ENCODE measurements at places on chromosomes 2 and 18.

- DNase-seq, result no peak
Observed at GRCh38 chr2:178072000-178072382, 586 bp downstream of the PDE11A start.

DNA sequence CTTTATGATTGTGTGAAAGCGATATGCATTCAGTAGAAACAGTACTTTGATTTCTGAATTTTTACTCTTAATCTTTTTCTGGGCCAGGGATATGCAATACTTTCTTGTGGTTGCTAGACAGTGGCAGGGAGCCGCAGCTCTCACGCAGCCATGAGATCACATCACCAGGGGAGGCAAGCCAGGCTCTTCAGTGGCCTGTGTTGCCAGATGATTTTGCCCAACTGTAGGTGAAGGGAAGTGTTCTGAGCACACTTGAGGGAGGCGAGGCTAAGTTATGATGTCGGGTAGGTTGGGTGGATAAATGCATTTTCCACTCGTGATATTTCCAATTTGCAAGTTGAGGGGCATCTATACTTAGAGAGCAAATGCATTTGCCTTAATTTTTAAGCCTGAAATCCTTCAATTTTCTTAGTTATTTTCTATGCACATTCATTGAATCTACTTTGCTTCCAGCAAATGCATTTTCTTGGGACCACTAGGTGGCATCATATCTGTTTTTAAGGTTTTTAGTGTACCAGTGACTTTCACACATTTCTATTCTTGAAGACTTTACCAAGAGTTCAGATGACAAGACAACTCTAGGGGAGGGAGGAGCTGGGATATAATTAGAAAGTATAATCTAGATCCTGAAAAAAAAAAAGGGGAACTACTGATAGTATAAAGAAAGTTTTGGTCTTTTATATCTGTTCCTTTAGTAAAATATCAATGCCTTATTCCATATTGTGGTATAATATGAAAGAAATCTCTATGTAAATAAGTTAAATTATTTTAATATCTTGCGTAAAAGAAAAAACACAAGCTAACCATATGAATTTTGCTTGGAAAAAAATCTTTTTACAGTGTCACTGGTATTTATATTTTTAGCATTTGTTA, 643.3 kb downstream of the SOCS6 start:
- DNase-seq, result no peak

- DNase-seq, result no peak
Observed at GRCh38 chr18:77857678-77858655, 608.3 kb downstream of the GALR1 start.

DNA sequence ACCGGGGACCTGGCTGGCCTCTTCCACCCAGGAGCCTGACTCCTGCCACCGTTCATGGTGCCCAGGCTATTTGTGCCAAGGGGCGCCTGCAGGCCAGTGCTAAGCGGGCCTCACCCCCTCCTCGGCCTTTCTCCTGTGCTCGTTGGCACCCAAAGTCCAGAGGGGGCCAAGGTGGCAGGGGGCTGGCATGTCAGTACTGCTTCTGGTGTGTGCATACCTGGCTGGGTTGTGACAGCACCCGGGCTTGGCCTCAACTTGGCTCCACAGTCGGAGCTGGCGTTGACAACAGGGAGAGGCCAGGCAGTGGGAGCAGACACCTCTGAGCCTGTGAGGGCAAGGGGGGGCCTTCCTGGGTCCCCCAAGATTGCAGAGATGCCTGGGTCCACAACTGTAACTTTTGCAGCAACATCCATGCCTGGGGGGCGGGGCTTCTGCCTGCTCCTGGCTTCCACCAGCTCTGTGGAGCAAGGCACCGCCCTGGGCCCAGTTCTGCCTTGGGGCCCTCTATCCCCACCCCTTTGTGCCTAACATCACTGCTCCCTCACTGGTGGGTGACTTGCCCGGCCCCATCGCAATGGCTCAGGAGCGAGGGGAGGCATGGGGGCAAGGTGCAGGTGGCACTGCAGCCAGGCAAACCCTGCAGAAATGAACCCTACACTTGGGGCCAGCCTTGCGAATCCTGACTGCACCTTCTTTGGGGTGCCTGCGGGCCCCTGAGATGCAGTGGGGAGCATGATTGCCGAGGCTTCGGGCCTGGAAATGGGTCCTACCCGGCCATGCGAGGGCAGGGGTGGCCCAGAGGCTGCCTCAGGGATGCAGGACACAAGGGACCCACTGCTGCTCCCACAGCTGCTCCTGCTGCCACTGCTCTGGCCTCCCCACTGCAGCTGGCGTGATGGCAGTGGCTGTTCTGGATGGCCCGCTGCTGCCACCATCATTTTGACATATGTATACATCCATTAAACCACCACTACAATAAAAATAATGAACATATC, 35.9 kb downstream of the PTPN4 start:
- DNase-seq, result no peak

DNA sequence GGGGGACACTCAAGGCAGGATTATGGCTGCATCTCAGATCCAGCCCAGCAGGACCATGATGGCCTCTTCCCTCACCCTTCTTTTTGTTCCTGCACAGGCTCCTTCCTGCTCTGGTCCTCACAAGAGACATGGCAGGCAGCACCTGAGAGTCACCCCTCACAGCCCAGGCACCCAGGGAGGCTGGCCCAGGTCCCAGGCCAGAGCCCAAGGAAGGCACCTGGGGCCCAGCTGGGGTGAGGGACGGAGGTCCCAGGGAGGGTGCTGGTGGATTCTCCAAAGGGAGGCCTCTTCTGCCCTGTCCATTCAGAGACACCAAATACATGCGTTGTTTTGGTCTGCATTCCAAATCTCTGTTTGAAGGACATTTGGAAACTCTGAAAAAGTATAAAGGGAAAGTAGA, 285.4 kb upstream of the HS6ST1 start:
- no peak for DNase-seq

DNA sequence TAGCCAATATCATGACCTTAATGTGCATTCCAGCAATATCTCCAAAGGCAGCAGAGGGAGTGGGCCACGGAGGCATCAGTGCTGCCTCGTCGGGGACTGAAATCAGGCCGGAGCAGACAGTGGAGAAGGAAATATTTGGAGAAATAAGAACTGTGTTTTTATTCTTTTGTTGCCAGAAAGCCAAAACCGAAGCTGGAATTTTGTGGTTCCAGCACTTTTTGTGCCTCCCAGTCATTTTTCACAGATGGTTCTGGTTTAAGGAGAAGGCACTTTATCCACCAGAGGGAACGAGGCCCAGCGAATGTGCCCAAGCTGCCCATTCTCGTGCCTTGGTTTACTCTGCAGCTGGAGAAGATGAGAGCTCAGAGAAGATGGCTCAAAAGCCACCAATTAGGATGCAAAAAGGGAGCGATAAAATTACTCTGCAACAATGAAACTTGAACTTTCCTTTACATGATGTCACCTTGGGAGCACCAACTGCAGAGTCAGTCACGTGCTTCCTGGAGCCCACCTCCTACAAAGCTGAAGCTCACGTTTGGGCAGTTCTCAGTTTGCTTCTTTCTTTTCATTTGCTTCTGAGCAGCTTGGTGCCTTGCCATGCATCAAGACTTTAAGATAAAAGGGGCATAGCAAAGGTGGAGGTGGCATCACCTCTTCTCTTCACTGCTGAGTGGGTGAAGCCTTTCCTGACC, 288.7 kb downstream of the LPIN1 start:
- DNase-seq, result no peak

GRCh38 chr18:7749510-7749981, 182.4 kb downstream of the PTPRM start:
- no peak for DNase-seq

DNA sequence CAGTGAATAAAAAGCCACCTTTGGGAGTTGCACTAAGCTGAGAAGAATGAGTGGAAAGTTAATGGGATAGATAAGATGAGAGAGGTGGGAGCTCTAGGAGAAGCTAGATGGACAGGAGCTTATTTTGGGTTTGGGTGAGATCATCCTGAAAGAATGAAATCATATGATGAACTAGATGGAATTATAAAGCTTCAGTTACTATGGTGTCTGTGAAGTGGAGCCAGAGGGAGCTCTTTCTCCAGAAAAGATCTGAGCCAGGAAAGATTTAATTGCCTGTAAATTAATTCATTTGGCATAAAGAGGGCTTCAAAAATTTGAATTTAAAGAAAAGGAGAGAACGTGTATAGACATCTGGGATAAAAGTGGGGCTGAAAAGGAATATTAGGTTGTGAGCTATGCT, 10.3 kb downstream of the DNAH6 start:
- DNase-seq, result no peak

DNA sequence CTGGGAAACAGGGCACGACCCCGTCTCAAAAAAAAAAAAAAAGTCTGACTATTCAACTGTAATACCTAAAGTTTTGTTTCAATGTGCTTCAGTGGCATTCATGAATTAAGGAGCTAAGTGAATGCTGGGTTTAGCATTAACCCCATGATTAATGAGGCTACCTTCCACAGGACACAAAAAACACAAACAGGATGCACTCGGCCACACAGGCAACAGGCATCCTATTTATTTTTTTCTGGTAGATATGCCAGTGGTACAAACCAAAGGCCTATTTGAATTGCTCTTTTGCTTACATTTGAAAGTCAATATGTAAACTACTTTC, 48.3 kb downstream of the CDH2 start:
- no peak for DNase-seq

GRCh38 chr2:71336384-71336783, 4.8 kb downstream of the ZNF638 start:
- DNase-seq, result no peak

GRCh38 chr2:236793023-236794011, 223.7 kb downstream of the ACKR3 start:
- DNase-seq, result no peak

- DNase-seq, result no peak
Observed at GRCh38 chr18:36811430-36811829, 17.4 kb downstream of the TPGS2 start.

DNA sequence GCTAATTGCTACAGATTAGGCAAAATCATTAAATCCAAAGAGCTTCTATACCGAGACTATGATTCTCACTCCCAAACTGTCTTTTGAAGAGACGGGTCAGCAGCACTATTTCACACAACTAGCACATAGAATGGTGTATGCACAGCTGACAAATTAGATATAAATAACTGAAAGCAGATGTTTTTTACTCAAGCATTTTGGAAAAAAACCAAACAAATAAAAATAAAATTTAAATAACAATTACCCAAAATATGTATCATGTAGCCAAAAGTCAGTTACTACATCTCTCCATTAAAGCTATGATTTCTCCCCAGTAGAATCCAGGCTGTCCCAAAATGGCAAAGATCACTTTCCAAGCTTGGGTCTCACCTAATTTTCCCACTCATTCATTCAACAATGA, 107.9 kb downstream of the TMEM163 start:
- no peak for DNase-seq

DNA sequence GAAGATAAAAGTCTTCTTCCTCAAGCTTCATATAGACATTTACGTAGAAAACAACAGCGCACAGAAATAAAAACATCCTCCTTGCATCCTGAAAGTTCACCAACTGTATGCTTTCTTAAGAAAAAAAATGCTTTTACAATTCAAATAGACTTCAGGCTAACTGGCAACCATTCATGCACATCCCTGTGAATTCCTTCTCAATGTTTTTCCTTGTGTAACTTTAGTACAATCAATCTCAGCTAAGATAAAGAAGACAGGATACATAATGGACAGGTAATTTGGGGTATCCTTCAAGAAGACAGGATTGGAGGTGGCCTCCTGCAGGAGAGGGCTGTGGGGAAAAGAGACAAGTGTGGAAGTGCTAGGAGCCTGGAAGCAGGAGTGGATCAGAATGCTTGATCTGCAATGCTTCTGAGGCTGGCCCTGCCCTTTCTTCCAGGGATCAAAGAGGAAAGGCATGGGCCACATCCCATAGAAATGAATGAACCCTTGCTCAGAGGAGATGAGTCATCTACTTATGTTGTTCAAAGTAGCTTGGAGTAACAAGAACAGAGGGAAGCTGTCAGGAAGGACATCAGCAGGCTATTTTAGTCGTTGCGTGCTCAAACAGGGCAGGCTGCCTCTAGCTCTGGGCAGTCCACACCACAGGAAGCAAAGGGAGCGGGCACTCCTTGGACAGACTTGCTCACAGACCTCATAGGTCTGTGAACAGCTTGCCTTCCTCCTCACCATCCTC, 126.6 kb downstream of the TMEM131 start:
- no peak for DNase-seq

- DNase-seq, result no peak
Observed at GRCh38 chr18:74825460-74825859, 227.8 kb downstream of the ZNF407 start.

- no peak for DNase-seq
Observed at GRCh38 chr2:148162871-148163270, 142.0 kb downstream of the MBD5 start.

GRCh38 chr2:228261546-228261945, 80.1 kb upstream of the SPHKAP start:
- DNase-seq, result no peak

DNA sequence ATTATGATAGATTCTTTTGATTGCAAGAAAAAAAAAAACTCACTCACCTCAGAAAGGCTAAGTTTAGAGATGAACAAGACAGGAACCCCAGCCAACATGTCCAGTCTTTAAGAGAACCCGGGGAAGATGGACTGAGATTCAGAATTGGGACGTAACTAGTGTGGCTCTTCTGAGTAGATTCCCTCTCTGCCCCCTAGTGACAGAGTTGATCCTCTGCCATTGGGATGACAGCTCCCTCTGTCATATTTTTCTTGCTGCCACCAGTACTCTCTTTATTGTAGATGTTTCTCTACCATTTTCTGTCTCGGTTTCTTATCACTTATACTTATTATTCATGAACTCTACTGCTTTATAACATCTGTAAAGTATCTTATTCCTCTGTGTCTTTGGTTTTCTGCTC, 77.7 kb downstream of the GULP1 start:
- no peak for DNase-seq

- no peak for DNase-seq
Observed at GRCh38 chr2:10235909-10236550, 66.7 kb upstream of the HPCAL1 start.

GRCh38 chr2:150413366-150413765, 74.1 kb downstream of the RND3 start:
- DNase-seq, result no peak

- DNase-seq, result no peak
Observed at GRCh38 chr18:48728204-48728833, 189.5 kb downstream of the CTIF start.

- no peak for DNase-seq
Observed at GRCh38 chr2:16177671-16178180, 237.4 kb downstream of the MYCN start.

DNA sequence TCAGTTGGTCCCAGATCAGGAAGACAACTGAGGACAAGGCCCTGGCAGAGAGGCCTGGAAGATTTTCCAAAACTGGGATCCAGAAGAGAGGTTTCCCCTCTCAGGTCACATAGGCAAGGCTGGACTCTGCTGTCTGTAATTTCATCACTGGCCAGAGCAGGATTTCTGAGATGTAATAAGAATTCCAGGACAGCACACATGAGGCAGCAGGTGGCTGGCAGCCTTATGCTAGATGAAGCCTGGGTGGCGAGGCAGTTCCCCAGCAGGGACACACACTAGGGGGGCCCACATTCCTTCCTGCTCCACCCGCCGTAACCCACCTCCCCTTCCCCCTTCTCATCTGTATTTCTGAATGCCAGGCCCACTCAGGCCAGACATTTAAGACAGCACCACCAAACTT, 98.6 kb downstream of the HNRNPLL start:
- no peak for DNase-seq

GRCh38 chr2:202142540-202142939, 69.5 kb downstream of the KIAA2012 start:
- no peak for DNase-seq

All from CD8-positive, alpha-beta memory T cell (primary cell).